ENCODE measurements at places on chromosomes 1 and 21.

GRCh38 chr1:53112271-53112774, 30.1 kb downstream of the SLC1A7 start:
- no peak for DNase-seq

- DNase-seq = peak; percentile 29
These were observed 884 bp downstream of the PHACTR4 start for GRCh38 chr1:28370239-28371009.

- no peak for DNase-seq
These were observed 125.4 kb downstream of the SIK1 start for GRCh38 chr21:43301409-43302061.

DNA sequence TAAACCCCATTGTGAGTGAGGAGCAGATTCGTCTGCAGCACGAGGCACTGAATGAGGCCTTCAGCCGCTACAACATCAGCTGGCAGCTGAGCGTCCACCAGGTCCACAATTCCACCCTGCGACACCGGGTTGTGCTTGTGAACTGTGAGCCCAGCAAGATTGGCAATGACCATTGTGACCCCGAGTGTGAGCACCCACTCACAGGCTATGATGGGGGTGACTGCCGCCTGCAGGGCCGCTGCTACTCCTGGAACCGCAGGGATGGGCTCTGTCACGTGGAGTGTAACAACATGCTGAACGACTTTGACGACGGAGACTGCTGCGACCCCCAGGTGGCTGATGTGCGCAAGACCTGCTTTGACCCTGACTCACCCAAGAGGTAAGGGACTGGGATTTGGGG, 132.2 kb downstream of the PAPPA2 start:
- no peak for DNase-seq

- DNase-seq = no peak
These were observed 226.3 kb upstream of the USP24 start for GRCh38 chr1:55441489-55441888.

DNA sequence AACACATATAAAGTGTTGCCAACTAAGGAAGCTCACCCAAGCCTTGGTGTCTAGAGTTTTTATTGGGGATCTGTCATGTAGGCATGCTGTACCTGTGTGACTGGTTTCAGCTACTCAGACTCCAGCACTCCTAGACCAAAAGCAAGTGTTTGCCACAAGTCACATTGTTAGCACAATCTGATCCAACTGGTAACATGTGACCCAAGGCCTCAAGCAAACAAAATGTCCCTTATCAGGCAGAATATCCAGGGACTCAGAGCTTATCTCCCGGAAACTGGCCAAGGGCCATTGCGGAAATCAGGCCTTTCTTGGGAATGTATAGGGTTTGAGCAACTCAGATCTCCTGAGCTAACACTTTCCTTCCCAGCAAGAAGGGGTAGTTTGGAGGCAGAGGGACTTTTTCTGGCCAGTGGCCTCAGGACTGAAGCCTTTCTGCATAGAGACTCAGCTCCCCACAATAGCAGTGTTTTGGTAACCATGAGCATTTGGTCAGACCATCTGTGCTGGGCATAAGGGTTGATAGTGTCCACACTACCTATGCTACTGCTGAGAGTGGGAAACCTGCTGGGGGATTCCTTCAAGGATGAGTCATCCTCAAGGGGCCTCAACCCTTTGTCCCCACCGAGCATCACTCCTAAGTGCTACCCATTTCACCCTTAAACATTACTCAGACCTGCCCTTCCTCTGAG, 29.6 kb downstream of the NHLH2 start:
- DNase-seq = no peak

DNA sequence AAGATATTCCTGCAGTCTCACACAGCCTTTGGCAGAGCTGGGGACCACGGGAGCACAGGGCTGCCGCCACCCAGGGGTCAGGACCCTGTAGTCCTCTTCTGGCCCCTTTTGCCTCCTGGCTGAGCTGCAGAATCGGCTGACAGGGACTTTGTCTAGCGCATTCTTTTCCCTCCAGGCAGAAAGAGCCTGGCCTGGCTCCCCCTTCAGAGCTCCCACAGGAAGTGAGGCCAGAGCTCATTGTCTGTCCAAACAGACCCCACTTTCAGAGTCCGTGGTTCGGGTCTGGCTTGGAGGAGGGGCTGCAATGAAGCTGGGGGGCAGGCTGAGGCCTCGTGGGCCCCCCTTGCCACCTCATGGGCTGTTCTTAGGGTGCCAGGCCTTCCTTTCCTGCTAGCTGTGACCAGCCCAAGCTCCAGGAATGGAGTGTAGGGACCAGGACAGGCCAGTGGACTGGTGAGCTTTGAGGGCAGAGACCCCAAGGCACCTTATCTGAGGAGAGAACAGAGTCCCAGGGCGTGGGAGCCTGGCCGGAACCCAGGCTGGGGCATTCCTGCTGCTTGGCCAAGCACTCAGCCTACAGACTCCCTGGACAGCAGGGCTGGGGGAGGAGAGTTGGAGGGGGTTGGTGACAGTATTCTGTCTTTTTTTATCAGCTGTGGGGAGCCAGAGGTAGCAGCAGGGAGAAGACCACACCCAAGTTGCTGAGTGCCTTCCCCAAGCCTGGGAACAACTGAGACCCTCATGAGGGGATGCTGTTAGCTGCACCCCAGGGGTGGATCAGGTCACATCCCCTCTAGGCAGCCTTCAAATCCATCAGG, 4.7 kb downstream of the CELSR2 start:
- DNase-seq = no peak

Measured in NCI-H1105 (cell line).